Renal cortical epithelial cell (primary cell): ENCODE measurements at places on chromosomes 13 and 19. TPM values are rescaled to one million over a fixed set of nuclear protein-coding genes. Genes with fewer than 3 reads are reported as not detected.

The LILRB4 gene
- total RNA-seq: not detected in 2 replicates

The TEAD2 gene
- 28.0 and 34.2 TPM in 2 replicates for total RNA-seq

DNA sequence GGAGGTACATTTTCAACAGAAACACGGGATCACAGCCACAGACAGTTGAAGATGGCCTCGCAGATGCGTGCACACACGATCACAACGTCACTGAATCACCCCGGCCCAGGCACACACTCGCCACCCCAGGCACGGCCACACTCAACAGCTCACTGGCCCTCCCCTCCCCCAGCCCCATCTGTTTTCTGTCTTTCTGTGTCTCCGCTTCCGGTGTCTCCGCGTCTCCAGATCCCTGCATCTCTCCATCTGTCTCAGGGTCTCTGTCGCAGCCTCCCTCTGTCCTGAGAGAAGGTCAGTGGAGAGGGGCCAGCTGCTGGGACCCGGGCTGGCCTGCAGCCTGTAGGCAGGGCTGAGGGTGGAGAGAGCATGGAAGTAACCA is 3.8 kb upstream of the ATP1A3 start:
- DNase-seq: no peak

GRCh38 chr19:50516964-50517703 is 3.4 kb upstream of the ASPDH start:
- DNase-seq: no peak

GRCh38 chr13:113802761-113803160 is 43.7 kb downstream of the TMEM255B start:
- DNase-seq: no peak

DNA sequence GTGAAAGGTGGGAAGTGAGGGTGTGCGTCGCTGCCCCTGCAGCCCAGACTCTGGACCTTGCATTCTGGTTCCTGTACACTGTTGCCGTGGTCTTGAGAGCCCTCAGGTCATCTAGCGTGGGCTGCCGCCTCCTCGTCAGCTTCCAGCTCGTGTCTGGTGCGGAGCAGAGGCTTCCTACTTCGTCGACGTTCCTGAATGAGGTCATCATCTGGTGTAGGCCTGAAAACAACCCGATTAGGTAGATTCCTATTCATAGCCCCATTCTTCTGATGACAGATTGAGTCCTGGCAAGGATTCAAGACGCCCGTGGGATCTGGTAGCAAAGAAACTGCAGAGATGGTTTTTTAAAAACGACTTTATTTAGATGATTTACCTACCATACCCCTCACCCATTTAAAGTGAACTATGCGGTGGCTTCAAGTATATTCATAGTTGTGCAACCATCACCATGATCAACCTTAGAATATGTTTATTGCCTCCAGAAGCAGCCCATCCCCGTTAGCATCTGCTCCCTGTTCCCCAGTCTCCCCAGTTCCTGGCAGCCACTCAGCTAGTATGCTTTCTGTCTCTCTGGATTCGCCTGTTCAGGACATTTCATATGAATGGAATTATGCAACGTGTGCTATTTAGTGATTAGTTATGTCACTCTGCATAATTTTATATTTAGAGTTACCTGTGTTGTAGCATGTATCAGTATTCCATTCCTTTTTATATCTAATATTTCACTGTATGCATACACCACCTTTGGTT is 13.8 kb downstream of the NAXD start:
- DNase-seq: no peak

The ZNF99 gene
- under 0.01 TPM in 1 of 2 replicates, not detected in the other for total RNA-seq

DNA sequence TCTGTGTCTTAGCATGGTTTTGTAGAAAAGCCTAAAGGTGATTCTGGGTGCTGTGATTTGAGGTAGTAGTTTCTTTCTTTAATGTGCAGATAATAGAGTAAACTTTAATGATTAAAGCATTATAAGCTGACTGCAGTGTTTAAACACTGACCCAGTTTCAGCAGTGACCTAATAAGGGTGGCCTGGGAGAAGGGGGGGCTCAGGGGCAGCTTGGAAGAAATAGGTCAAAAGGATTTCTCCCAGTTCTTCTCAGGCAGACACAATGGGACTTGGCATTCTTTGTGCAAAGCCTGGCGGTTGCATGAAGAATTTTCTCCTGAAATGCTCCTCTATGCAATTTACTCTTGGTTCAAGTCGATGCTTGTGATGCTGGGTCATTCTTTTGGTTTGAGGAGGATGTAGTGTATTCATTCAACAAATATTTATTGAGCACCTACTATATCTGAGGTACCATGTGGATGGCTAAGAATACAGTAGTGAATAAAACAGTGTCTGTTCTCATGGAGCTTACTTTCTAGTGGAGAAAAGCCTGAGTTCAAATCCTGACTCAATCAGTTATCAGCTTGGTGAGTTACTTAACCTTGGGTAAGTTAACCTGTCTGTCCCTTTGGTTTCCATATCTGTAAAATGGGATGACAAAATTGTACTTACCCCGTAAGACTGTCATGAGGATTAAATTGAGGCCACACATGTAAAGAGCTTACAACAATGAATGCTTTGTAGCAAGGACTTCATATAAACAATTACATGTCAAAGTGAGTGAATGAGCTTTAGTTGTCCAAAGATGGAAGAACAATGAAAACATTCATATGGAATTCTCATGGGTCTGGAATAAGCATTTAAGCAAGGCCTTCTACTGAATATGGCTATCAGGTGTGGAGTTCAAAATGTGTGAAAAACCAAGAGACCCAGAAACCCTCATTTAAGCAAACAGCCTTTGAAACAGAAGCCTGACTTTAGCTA is 210.2 kb downstream of the KCNRG start:
- DNase-seq: no peak

DNA sequence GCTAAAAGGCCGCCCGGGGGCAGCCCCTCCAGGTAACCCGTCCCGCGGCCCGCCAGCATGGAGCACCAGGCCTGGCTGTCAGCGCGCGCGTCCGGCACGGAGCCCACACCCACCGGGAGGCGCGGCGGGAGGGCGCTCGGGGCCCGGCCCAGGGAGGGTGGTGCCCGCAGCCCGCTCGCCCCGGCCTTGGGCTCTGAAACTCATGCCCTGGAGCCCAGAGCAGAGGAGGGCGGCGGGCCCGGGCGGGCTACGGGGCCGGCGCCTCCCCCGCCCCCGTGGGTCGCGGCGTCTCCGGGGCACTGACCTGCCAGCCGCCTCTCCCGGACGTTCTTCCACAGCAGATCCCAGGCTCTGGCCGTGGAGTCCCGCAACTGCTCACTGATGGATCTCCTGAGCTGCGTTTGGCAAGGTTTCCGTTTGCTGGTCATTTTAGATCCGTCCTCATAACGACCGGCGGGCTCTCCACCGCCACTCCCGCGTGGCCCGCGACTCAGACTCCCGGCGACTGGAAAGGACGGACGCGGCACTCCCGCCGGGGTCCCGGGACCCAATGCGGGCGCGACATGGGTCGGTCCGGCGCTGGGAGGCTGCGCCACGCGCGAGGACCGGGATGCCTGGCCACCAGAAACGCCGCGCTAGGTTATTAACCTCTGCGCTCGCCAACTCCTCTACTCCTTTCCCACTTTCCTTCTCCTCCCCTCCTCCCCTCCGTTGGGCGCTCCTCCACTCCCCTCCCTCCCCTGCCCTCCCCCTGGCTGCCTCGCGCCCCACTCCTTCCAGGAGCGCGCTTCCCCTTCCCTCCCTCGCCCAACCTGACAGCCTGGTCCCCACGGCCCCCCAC is 64.7 kb upstream of the STARD13 start:
- DNase-seq: no peak

- no peak for DNase-seq
Observed at GRCh38 chr13:33764716-33765115, 53.2 kb upstream of the RFC3 start.

The NLRP11 gene
- total RNA-seq: not detected in 2 replicates

DNA sequence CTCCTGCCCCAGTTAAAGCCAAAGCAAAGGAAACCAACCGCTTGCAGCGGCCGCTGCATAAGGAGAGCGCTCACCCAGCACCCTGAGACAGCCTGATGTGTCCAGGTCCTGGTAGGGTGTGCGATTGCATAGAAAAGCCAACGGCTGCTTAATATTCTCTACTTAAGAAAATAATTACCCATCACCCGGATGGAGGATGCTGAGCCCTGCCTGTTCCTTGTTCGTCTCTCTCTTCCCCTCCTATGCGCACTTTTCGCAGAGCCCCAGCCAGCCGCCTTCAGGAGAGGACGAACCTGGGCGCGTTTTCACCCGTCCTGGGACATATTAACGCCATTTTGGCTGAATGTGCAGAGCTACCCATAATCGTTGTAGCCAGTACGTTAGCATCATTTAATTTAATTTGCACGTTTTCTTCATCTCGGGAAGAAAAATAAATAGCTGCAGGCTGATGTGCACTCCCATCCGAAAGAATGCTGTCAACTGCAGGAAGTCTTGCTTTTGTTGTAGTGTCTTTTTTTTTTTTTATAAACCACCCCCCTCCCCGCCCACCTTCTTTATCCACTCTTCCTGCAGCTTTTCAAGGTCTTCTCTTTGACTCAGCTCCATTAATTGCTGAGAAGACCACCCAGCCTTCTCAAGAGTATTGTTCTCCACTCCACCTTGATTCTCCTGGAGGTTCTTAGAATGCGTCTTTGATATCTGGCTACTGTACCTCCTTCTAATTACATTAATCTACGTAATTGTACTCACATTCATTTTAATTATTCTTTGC is 214.5 kb downstream of the TEX29 start:
- no peak for DNase-seq

The FGF9 gene
- 0.52 and 3.6 TPM in 2 replicates for total RNA-seq

GRCh38 chr19:19207637-19208572 is 3.9 kb upstream of the NCAN start:
- DNase-seq: no peak

- no peak for DNase-seq
Observed at GRCh38 chr19:28605501-28606268, 607.3 kb downstream of the UQCRFS1 start.

The GPR4 gene
- total RNA-seq: under 0.01 TPM in 1 of 2 replicates, not detected in the other

DNA sequence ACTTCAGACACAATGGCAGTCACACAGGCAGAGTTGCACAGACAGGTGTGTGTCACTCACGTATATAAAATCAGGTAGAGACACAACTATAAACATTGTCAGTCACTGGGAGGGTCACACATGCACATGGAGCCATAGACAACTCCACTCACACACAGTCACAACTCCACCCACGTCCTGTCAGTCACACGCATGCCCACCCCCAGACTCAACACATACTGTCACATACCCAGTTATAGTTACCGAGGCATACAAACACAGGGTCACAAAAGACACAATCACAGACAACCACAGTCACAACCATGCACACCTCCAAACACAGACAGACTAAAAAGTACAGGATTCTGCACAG is 1.5 kb downstream of the NUMBL start:
- DNase-seq: no peak

- DNase-seq: peak; percentile 42
Observed at GRCh38 chr13:47114030-47114429, 217.2 kb upstream of the HTR2A start.

DNA sequence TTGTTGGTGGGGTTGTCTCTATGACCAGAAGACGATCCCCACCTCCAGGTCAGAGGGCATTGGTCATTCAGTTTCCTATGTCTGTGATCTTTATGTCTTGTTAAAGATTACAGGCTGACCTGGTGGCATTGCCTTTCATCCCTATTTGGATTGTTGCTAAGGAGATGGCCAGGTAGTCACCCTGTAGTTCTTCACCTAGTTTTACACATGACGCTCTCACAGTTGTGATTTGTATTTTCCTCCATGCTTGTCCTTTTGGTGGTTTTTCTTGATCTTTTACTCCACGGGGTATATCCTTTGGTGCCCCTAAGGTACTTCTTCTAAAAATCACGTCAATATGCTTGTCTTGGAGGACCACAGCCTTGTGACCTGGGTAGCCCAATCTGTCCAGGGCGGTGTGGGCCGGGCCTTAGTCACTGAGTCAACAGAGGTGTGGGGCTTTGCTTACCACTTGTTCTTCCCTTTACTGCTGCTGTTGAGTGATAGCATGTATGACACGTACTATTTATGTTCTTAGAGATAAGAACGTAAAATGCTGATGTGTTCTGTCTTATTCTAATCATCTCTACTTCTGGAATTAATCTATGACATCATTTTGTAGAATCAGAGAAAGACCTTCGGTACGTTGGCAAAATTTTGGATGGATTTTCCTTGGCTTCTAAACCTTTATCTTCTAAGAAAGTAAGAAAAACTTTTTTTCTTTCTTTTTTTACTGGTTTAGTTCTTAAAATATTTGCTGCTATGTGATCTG is 20.1 kb downstream of the GPATCH1 start:
- no peak for DNase-seq
